Activated CD4-positive, alpha-beta T cell treated with anti-CD3 and anti-CD28 coated beads, Interleukin-2, amount 50 U/mL, for 1 hour (primary cell): ENCODE measurements at places on chromosomes 11 and 22.

DNA sequence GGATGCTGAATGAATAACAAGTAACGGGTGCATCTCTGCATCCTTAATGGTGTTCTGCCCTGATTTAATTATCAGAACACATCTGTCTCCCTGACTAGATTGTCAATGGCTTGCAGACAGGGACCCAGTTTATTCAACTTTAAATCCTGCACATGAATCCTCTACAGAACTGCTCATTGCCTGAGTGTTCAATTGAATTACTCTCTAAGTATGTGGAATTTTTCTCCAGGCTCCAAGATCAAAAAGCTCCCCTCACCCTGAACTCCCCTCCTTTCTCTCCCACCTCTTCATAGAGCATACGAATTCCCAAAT lies 11.8 kb downstream of the MB start:
- DNase-seq = no peak

DNA sequence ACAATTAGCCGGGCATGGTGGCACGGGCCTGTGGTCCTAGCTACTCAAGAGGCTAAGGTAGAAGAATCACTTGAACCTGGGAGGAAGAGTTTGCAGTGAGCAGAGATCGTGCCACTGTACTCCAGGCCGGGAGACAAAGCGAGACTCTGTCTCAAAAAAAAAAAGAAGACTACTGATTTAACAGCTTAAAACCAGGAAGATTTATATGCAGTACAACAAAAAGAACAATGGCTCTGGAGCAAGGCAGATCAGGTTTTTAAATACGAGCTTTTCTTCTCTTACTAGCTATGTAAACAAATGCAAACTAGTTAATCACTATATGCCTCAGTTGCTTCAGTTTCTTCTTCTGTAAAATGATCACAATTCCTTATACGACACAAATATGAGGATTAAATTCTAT lies 6.9 kb downstream of the FAM168A start:
- DNase-seq = no peak

- no peak for DNase-seq
Measured at GRCh38 chr11:37630866-37631265, 1032.8 kb upstream of the RAG2 start.

DNA sequence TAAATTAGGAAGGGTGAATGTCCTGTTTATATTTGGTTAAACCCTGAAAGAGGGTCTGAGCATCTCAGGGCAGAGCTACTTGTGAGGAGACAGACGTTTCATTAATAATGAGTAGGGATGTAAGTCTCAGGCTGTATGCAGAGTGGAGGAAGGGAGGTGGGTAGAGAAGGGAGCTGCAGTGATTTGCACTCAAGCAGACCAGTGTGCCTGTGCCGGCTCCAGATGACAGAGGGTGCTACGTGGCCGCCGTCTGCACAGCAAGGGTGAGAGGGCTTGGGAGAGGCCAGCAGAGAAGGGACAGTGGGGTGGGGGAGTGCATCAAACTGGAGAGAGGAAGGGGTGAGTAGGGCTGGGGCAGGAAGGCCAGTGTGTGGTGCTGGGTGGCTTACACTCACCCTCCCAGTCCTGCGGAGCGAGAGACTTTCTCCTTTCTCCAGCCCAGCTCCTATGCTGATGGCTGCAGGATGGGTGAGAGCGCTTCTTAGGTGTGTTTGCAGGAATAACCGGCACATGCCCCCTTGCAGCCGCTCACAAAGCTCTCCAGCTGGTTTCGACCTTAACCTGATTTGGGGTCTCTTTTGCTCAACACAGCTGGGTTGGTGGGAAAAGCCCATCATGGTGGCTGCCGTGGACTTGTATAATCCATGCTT lies 130.6 kb downstream of the ST3GAL4 start:
- no peak for DNase-seq

DNA sequence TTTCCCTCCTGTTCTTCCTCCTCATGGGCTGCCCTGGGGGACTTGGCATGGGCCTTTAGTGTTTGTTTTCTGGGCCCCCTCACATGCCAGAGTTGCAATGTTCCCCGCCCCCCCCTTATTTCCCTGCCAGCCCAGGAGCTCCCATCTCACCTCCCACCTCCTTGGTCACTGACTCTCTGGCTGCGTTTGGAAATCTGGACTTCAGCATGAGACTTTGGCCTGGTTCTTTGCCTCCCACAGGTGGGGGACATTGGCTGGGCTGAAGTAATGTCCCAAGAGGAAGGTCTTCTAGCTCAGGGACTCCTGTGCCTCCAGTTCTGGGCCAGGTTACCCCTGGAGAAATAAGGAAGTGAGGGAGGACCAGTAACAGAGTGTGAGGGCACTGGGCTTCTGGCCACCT lies 7.0 kb downstream of the MTFP1 start:
- no peak for DNase-seq

DNA sequence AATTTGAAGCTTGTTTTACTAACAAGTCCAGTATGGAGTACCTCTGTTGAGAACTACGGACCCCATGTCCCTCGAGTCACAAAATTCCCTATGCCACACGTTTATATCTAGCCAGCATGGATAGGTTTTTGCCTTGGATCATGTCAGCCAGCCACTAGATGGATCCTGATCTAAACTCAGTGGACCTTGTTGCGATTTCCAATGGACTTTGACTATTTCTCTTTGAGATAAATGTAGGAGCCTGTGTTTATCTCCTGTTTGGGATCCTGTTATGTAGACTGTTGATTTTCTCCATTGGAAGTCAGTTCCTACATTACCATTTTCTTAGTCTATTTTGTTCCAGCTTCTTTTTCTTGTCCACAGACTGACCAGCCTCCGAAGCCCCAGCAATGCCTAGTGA lies 127.1 kb upstream of the BMAL1 start:
- no peak for DNase-seq

DNA sequence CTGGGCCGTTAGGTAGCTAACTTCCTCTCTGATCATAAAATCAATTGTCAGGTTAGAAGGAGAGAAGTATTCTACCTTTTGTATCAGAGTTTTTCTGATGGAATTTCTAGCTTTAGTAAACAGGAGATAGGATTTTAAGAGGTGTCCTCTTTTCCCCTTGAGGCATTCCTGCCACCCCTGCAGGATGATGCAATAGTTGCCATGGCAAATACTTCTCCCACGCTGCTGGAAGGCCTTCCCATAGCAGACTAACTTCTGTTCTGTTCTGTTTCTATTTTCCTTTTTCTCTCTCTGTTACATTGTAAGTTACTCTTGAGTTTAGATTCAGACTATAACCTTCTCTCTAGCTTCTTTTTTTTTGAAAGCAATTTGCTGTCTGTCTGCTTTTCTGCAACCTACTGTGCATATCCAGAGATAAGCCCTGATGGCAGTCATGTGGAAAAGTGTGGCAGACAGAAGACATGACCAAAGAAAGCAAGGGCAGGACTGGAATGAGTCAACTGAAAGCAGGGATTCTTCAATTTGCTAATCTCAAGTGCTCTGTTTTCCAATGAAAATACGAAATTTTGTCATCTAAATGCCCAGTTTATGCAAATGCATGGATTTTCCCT lies 679.1 kb downstream of the DLG2 start:
- no peak for DNase-seq

DNA sequence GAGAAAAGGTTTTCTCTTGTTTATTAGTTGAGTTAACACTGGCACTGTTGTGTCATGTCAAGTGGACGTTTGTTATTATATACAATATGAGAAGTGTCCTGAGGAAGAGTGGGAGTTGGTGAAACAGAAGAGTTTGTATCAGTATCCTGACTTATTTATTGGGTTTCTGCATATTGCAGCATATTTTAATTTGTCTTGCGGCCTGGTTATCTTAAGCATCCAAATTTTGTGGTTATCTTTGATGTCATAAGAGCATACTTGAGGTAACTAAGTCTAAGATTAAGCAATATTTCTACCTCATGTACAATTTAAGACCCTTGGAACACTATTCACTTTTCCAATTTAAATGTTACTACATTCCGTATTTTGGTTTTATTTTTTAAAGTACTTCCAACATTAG lies 103.5 kb downstream of the DDX10 start:
- DNase-seq = no peak

DNA sequence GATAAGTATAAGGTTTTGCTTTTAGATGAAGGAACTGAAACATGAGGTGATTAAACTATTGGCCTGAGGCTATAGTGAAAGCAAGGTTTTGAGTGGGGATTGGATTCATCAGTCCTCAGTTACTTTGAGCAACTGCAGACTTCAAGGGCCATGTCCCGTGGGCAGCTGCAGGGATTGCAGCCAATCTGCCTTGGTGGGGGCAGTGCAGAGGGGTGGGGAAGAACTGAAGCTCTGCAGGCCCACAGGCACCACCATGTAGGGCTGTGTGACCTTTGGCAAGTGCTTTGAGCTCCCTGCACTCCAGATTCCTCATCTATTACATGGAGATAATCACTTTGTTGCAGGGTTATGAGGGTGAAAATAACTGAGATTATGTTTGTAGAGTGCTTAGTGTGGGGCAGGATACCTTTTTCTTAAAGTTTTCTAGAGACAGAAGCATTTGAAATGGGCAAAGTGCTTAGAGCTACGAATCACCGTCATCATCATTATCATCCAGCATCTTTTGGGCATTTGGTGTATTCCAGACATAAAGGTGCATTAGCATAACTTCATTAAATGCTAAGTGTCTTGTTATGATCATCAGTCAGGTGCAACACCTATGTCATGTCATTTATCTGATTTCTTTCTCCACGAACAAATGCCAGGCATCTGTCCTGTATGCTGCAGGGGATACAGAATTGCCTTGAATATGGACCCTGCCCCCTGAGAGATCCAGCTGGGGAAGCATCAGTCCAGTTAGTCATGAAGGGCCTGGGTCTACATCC lies 72.1 kb upstream of the TENM4 start:
- no peak for DNase-seq

DNA sequence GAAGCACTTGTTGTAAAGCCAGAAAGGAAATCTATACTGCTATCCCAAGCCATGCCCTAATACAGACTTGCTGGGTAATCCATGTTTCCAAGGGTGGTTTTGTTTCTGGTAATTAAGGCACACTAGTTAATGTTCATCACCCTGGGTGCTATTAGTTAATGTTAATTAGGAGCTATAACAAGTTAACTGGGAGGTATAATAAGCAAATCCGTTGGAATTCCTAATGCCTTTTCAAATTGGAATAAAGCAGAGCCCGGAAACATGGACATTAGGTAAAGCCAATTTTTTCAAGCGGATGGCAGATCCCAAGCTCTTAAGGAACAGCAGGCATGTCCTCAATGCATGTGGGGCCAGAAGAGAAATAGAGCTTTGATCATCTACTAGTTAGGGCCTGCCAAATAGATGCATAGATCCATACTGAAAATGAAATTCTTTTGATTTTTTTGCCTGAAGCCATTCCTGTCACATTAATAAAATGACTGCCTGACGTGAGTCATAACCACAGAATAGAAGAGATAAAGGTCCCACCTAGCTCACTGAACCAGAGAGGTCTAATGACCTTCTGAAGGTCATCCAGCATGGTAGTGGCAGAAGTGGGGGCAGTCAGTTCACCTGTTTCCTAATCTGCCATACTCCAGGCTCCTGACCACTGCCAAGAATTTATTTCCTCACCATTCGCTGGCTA lies 28.5 kb upstream of the CCDC34 start:
- DNase-seq = no peak

DNA sequence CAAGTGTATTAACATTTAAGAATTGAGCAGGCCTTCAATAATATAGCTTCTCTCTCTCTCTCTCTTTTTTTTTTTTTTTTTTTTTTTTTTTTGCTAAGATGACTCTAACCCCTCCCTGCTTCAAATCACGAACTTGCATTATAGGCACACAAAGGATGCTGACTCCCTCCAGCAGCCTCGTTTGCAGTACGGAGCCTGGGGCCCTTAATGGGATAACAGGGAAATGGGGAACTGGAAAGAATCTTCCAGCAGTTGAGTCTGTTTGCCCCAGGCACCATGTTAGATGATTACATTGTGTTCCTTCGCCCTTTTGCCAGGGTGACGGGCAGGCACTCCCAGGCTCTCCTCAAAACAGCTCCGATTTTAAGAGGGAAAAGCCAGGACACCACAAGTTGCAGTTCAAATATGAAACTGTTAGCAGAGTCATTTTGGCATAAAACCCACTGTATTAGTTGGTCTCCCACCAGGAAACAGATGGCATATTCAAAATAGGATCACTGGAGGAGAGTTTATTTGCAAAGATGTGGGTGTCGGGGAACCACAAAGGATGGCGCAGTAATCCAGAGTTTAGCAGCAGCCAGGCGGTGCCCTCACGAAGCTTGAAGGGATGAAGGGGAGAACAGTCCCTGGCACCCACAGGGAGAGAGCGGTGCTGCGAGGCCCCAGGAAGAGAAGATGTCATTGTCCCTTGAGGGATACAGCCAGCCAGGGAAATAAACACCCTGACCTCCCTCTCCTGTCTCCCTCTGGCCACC lies 26.5 kb upstream of the TREH start:
- no peak for DNase-seq

DNA sequence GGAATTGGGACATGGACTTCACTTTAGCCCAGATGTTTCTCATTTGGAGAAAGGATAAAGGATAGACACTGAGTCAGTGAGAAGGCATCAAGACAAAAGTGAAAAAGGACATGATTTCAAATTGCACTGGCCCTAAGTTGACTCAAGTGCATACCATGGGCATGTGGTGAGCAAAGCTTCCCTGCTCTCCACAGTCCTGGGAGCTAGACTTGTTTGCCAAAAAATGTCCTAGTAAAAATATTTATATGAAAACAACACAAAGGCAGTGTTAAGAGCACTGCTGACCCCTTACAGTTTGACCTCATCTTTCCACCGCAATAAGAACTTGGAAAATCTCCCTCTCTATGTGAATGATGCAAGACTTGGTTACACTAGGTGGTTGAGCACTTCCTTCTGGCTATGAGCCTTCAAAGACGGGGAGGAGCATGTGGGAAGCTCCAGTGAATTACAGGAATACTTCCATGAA lies 46.5 kb upstream of the FIBIN start:
- no peak for DNase-seq

DNA sequence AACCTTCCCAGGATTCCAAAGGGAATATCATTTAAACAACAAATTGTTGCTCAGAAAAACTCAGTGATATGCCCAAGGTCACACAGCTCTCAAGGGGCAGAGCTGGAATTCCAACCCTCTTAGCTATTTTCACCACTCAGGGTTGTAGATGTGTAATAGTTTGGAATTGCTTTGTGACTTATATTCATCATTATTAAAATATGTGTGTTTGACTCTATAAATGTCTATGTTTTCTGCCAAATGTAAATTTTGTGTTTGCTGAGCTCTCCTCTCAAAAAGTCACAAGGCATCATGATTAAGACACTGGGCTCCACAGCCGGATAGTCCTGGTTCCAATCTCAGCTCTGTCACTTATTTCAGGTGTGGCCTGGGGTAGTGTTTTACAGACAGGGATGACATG lies 407.3 kb downstream of the TMEM135 start:
- DNase-seq = no peak

GRCh38 chr11:38046571-38047135 lies 1448.6 kb upstream of the RAG2 start:
- DNase-seq = no peak
